ENCODE measurements at places on chromosomes 6 and 20. TPM values are rescaled to one million over a fixed set of nuclear protein-coding genes. Genes with fewer than 3 reads are reported as not detected.

PHACTR2 gene
- 57.1 TPM for total RNA-seq

TBXT gene
- total RNA-seq, result not detected

RHAG gene
- not detected for total RNA-seq

HUS1B gene
- 0.15 TPM for total RNA-seq

XKR7 gene
- total RNA-seq, result 0.02 TPM

FRS3 gene
- 2.6 TPM for total RNA-seq

CALHM5 gene
- 2.4 TPM for total RNA-seq

GSTA2 gene
- not detected for total RNA-seq

DDX43 gene
- not detected for total RNA-seq

SPATS1 gene
- not detected for total RNA-seq

CALHM4 gene
- not detected for total RNA-seq

DEF6 gene
- total RNA-seq, result 1.9 TPM

COL19A1 gene
- total RNA-seq, result 6.1 TPM

FAM83B gene
- total RNA-seq, result 0.23 TPM

PRICKLE4 gene
- total RNA-seq, result 0.28 TPM

CTCFL gene
- total RNA-seq, result not detected

ARHGAP18 gene
- total RNA-seq, result 14.1 TPM

HLA-DPA1 gene
- total RNA-seq, result not detected

LY6G6F gene
- not detected for total RNA-seq

TTK gene
- total RNA-seq, result 82.2 TPM

KCNQ2 gene
- total RNA-seq, result not detected

LST1 gene
- total RNA-seq, result not detected

All from SJCRH30 (cell line).